DMS153 (cell line): ENCODE measurements at places on chromosomes 1 and 21.

- no peak for DNase-seq
Observed at GRCh38 chr1:925561-926421, 2.1 kb downstream of the SAMD11 start.

DNA sequence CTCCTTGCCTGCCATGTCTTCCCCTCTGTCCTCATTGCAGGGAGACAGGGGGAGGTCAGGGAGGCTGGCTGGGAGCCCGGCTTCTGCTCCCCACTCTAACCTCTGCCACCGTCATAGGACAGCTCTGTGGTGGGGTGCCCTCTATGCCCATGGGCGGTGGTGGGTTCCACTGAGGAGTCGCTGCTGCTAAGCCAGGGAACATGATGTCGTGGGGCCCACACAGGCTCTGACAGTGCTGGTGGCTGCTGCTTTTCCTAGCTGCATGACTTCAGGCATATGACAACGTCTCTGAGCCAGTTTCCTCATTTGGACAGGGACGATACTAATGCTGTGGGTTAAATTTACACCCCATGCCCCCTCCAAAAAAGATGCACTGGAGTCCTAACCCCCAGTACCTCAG is 14.7 kb downstream of the KCNA10 start:
- no peak for DNase-seq

DNA sequence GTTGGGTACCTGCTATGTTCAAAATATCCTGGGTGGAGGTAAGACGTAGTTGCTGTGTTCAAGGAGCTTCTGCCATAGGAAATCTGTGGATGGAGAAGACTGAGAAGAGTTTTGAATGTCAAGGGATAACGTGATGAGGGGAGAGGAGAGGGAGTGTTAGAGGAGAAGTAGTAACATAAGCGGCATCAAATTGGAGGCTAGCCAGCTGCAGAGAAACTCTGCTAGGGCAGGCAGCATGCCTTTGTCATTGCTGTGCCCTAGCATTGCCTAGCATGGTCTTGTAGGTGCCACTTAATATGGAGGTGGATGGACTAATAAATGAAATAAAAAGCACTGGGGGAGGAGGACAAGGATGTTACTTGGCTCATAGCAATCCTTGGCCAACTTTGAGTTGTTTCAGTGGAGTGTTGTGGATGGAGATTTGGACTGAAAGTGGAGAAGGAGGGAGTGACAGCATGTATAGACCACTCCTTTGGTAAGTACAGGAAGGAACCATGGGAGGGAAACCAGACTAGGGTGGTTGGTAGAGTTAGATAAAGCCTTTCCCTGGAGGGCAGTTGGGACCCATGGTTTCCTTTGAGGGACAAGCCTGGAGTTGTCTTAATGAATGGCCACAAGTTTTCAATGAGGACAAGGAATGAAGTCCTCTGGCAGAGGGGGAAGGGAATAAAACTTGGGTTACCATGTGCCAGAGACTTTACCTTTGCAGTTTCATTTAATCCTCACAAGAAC is 6.3 kb downstream of the VANGL1 start:
- DNase-seq: no peak

- no peak for DNase-seq
Observed at GRCh38 chr1:54091666-54092065, 38.3 kb downstream of the TCEANC2 start.

GRCh38 chr1:85502625-85503083 is 37.7 kb upstream of the DDAH1 start:
- DNase-seq: no peak

GRCh38 chr1:17199267-17200044 is 5.5 kb upstream of the PADI1 start:
- DNase-seq: no peak

DNA sequence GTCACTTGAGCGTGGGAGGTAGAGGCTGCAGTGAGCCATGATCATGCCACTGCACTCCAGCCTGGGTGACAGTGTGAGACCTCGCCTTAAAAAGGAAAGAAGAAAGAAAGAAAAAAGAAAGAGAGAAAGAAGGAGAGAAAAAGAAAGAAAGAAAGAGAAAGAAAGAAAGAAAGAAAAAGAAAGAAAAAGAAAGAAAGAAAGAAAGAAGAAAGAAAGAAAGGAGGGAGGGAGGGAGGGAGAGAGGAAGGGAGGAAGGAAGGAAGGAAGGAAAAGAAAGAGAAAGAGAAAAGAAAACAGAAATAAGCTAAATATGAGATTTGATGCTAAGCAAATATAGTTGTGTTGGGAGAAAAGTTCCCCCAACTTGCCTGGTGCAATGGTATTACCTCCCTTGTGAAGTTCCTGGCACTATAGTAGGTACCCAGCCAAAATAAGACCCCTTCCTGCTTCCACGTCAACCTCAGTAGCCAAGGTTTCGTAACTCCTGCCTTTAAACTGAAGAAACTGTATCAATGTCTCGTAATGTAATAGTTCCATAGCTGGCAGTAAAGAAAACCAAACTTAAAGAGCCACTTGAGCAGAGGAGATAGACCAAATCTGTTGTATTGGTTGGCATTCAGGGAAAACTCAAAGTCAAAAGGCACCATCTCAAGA is 88.1 kb upstream of the HNRNPU start:
- DNase-seq: no peak

- peak; percentile 22 for DNase-seq
Observed at GRCh38 chr1:203629507-203630082, 3.0 kb downstream of the ATP2B4 start.

GRCh38 chr1:19447550-19447949 is 37.8 kb downstream of the CAPZB start:
- no peak for DNase-seq

DNA sequence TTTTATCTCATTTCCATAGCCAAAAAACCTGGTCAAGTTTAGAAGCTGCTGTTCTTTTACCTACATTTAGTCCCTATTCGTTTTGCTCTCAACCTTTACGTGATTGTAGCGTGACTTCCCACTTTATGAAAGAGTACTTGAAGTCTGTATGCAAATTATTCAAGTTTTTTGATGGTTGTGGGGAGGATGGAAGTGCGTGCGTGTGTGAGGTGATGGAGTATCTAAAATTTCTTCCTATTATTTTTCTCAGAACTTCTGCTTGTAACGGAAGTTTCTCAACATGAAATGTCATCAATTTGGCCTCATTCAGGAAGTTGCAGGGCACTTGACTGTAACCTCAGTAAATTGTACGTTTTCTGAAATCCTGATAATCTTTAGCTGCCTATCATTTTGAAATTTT is 64.0 kb downstream of the SAMSN1 start:
- DNase-seq: no peak

- DNase-seq: no peak
Observed at GRCh38 chr1:239006276-239006675, 380.1 kb upstream of the CHRM3 start.

GRCh38 chr1:164633997-164634396 is 75.0 kb downstream of the PBX1 start:
- no peak for DNase-seq

- no peak for DNase-seq
Observed at GRCh38 chr1:52281518-52281917, 84.5 kb downstream of the CC2D1B start.
